Activated CD4-positive, alpha-beta T cell treated with anti-CD3 and anti-CD28 coated beads for 36 hours (primary cell): ENCODE measurements at places on chromosomes 11 and 22. TPM values are rescaled to one million over a fixed set of nuclear protein-coding genes. Genes with fewer than 3 reads are reported as not detected.

- DNase-seq, result no peak
Observed at GRCh38 chr11:109039611-109040010, 374.7 kb downstream of the DDX10 start.

DNA sequence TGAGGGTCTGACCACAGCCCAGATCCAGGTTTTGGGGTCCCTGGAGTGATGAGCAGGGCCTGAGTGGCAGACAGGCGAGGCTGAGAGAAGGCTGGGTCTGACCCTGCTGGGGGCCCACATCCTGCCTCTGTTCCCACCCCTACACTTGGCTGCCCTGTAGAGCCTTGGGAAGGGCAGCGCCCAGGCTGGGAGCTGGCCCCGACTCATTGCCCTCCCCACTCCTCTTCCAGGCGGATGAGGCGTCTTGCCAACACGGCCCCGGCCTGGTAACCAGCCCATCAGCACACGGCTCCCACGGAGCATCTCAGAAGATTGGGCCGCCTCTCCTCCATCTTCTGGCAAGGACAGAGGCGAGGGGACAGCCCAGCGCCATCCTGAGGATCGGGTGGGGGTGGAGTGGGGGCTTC is 4.9 kb downstream of the DERL3 start:
- no peak for DNase-seq

DNA sequence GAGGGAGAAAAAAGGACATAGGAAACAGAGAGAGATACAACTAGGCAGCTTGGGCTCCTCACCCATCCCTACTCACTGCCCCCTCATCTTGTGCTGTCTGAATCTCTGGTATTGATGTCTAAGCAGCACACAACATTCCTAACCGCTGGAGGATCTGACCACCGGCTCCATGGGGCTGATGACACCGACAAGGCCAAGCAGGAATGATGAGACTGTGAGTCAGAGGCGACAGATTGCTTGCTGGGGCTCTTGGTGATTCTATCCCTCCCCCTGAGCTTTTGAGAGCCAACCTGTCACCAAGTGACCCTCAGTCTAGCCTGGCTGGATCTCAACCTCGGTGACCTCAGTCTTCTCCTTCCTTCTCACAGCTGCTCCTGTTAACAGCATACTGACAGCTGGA is 13.8 kb downstream of the PAMR1 start:
- no peak for DNase-seq

DNA sequence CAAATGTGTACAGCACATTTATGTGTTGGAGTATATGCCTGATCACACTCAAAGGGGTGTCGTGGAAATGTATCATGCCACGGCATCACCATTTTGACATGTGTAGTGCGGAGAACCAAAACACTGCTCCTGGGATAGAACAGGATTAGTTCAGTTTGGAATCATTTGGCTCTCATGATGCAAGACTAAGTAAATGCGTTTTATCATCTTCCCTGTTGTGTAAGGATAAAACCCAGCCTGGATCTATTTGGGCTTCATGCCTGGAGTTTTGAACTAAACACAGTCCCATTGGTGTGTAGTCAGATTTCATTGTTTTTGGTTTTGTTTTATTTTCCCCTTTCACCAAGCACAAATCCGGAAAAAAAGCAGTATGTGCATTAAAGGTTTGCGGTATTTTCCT is 574.3 kb downstream of the NTM start:
- no peak for DNase-seq

DNA sequence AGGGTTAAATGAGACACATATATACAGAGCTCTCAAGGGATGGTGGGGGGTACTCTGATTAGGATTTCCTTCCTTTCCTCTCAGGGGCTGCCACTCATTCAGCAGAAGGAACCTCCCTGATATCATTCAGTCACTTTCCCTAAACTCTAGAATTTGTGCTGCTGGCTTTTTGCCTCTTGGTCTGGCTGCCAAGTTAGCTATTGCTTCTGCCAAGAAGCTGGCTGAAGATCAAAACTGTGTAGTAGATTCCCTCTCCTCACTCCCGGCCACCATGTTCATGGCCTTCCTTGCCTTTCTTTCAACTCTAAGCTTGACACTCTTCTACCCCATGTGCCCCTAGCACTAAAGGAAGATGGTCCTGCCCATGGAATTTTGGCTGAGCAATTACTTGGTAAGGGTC is 18.7 kb downstream of the SLC6A5 start:
- DNase-seq, result no peak

DNA sequence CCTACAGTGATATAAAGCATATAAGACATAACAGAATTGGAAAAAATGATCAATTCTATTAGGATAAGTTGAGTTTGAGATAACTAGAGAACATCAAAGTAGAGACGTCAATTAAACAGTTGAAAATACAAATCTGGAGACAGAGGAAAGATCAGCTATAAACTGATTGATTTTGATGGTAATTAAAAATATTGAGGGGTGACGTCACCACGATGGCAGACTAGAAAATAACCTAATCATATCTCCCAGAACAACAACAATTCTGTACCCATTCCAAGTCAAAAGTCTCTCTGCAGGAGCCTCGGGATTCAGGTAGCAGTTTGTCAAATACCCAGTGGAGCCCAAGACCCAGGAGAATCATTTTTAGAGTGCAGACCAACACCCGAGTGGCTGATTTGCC is 28.9 kb downstream of the MS4A13 start:
- DNase-seq, result no peak

DNA sequence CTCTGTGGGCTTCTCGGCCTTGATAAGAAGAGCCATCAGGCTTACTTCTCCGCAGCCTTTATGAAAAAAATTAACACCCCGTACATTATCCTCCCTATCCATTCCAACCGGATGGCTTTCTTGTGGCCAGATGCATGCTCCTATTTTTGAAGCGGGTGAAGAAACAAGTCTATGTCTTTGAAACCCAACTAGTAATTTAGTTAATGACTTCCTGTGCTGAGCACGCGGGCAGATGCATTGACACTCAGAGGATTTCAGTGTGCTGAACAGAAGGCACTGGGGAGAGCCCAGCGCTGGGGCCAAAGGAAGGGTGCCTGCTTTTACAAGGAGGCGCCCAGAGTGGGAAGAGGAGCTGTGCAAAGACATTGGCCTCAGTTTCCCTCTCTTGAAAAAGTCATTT is 53.3 kb downstream of the ARHGAP8 start:
- no peak for DNase-seq

DNA sequence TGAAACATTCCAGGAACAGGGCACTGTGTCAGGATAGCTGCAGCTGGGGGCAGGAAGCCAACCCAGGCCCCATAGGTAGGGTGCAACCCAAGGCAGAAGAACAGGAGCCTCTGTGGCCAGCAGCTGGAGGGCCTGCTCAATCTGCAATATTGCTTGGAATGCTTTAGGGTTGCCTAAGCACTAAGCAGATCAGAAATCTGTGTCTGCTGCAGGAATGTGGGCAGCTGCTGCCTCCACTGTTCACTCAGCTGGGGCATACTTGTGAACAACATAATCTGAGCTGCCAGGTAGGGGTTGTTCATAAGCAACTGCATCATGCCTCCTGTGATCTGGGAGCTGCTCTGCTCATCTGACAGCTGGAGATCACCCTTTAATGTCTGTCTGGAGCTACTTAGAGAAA is 1.7 kb downstream of the UBQLNL start:
- DNase-seq, result no peak

GRCh38 chr22:22867996-22868715 is 19.5 kb upstream of the IGLL5 start:
- DNase-seq, result no peak

Gene RIC3
- total RNA-seq, result 13.9 TPM

Gene CSF2RB
- total RNA-seq, result 0.30 TPM

Gene PTPRCAP
- total RNA-seq, result 80.1 TPM

Gene OR52E8
- not detected for total RNA-seq

Gene GSTT2
- total RNA-seq, result not detected

Gene GGA1
- total RNA-seq, result 55.4 TPM

Gene SPDYC
- not detected for total RNA-seq
